ENCODE measurements at places on chromosomes 6 and 20.

- DNase-seq = peak; percentile 50
Observed at GRCh38 chr6:136317021-136317694, 27.5 kb upstream of the BCLAF1 start.

DNA sequence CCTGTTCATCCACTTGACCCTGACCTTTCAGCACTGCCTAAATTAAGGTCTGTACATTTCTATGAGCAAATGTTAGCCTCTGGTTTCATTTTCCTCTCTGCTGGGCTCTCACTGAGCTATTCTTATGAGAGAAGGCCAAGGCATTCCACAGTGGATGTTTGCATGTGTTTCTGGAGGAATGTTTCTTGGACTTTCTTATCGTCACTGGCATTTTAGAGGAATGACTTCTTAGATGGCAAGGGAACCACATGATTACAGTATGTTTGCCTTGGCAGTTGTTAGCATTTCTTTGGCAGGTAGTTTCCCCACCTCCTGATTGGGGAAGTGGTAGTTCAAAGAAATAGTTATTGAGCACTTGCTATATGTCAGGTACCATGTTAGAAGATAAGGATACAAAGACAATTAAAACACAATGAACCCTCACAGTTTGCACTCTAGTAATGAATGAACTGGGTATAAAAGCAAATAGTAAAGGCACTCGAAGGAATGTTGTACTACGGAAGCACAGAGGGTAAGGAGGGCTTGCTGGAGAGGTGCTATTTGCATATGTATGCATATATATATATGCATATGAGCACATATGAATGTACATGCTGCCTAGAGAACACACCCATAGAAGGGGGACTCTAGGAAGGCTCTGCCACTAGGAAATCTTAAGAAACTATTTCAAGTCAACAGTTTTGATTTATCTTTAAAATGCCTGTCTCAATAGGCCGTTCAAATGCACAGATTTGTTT is 307.4 kb downstream of the EYA4 start:
- no peak for DNase-seq

DNA sequence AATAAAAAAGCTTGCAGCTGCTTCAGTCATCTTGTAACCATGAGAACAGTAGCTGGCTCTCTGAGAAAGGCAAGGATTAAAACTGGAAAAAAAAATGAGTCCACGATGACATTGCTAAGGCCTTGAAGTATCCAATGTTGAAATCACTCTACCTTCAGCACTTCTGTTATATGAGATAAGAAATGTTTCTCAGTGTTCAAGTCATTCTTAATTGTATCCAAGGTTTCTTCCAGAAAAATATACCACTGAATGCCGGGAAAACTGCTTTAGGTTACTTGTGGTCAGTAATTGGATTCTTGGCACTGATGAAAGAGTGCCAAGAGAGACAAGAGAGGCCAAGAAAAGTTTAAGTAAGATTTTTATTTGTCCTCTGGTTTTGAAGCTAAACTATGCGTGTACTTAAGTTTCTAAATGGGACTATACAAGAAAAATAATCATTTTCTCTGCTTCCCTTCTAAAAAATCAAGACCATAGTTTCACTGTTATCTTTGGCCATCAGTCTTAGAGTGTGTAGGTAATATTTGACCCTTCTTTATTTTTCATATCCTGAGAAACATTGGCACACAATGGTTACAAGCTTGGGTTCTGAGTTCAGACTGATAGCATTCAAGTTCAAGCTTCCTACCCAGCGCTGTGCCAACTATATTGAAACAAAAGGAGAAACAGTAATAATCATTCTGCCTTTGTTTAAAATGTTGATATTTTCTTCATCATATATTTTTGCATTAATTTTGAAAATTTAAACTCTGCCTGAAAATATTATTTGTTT is 84.6 kb downstream of the TRDN start:
- no peak for DNase-seq

DNA sequence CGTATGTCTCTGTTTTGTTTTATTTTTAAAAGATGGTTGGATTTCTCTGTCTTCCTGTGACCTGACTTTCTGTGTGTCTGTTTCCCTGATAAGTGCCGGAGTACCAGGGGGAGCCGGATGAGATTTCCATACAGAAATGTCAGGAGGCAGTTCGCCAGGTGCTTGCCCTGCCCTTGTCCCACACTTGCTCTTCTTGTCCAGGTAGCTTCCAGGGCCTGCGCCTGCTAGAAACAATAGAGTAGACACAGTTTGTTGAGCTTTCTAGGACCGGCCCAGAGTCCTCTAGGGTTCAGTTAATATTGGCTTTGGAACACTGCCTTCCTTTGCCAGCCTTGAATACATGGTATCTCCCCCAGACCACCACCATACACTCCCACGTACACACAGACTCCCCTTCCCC is 3.9 kb downstream of the ITPA start:
- DNase-seq = no peak

DNA sequence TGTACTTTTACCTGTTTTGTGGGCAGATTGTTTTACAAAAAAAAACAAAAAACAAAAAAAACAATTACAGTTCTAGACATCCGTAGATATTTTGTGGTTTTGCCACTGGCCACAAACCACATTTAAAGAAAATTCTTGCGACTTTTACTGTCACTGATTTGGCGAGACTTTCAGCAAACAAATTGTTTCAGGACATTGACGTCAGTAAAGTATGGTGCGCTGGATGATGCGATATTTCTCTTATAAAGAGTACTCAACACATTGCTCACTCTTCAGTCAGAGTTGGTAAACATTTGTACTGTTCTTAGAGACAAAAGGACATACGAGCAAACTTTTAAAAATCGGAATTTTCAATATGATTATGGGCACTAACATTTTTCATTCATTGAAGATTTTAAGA is 229.8 kb downstream of the HAO1 start:
- DNase-seq = no peak

- no peak for DNase-seq
Observed at GRCh38 chr6:80792151-80792550, 685.7 kb downstream of the BCKDHB start.

GRCh38 chr6:166441325-166442078 is 58.8 kb upstream of the MPC1 start:
- DNase-seq = no peak

DNA sequence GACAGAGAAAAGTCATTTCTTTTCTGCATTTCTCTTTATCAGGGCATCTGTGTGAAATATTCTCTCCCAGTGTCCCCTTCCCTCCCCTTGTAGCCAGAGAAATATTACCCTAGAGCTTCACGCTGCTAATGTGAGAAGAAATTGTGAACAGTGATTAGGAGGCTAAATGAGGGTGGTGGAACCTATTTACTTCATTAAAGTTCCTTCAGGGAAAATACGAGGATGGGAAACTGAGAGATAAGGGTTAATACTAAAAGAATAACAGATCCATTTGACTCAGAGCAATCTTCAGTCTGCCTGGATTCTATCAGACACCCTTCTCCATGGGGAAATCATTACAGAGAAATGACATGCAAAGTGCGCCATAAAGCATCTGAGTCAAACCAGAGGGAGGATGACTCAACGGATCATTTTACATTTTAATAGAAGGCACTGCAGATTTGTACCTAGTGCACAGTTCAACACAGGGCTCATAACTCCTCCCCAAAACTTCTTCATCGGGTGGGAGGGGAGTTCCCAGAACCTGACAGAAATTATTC is 131.3 kb downstream of the GJA10 start:
- peak; percentile 27 for DNase-seq

GRCh38 chr20:48673507-48673906 is 154.3 kb downstream of the PREX1 start:
- DNase-seq = no peak

DNA sequence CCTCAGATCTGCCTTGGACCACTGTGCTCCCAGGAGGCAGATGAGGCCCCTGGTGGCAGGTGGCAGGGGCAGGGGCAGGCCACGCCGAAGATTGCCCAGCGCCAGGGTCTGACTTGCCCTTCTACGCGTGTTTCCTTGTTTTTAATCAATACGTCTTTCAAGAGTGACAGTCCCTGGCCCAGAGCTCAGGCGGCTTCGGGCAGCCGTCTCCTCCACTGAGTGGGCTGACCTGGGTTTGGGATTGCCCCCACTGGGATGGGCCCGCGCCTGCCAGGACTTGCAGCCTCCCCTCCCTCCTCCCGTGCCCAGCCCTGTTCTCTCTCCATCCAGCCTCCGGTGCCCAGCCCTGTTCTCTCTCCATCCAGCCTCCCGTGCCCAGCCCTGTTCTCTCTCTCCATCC is 21.2 kb downstream of the FRMD1 start:
- DNase-seq = no peak

DNA sequence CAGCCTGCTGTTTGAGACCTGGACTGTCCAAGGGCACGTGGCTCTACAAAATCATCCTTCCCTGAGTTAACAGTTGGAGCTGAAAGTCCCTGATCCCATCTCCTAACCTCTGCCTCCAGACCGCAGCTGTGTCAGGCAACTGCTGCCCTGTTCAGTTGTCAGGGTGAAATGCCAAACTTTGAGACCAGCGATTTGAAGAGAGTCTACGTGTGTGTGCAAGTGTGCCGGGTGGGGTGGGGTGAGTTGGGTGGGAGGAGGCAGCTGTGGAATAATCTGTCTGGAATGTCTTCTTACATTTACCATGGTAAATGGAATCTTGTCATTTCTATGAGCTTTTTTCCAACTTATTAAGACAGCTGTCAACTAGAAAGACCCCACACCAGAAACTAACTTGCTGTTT is 81.0 kb upstream of the FAM8A1 start:
- DNase-seq = no peak

DNA sequence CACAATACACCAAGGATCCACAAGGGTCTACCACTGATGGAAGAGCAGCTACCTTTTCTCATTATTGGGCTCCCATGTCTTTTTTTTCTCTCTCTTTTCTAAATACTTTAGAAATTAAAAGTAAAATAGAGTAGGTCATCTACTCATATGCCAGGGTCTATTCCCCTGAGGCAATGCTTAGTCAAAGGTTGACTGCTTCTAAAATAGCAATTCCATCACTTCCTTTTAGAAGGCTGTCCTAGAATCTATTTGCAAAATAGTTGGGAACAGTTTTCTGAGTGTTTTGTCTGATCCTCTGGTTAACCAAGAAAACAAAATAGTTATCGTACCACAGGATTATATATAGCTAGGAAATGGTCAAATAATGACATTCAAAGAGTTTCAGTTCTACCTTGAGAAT is 174.1 kb downstream of the COL21A1 start:
- no peak for DNase-seq

- DNase-seq = no peak
Observed at GRCh38 chr6:12245763-12246718, 44.1 kb upstream of the EDN1 start.

- no peak for DNase-seq
Observed at GRCh38 chr6:120186080-120186479, 836.5 kb upstream of the MAN1A1 start.

DNA sequence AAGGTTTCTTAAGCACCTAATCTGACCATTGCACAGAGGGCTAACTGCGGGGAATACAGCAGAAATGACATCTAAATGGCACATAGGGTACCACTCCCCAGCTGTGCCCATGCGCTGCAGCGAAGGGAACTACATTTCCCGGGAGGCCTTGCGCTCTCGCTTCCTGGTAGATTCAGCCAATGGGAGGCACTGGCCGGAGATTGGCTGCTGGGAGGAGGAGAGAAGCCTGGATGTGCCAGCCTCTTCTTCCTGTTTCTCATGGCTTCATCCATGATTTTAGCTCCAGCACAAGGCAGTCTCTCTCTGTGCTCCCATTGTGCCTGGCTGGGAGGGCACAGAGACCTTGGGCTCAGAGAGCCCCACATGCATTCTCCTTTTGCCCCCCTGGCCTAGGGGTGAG is 101.7 kb upstream of the FOXA2 start:
- no peak for DNase-seq

DNA sequence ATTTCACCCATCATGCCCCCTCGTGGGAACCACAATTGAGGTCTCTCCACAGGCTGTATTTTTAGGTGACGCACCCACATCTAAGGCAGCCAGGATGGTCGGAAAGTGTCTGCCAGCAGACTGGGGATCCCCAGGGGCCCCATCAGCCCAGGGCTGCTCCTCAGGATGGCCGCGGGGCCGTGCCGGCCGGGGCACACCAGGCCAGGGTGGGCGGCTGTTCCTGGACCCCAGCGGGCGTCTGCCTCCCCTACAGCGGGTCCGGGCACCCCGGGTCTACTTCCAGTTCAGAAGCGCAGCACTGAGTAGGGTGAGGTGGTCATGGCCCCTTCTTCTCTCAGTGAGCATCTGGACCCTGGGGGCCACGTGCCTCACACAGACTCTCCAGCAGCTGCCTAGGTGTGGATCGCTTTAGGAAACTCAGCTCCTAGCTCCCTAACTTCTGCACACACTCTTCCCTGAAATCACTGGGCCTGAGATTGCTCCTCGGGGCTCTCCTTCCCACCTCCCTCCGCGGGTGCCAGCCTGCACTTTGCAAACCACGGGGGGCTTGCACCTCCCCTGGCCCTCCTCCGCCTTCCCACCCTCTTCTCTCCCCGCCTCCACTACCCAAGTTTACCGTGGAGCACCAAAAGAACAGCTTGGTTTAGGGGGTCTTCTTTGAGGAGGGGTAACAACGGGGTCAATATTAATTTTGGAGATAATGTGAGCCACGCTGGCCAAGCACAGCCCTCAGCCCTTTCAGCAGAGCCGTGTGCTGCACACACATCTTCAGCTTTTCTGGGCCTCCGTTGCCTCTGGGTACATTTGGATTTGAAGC is 14.2 kb upstream of the FOXC1 start:
- no peak for DNase-seq

DNA sequence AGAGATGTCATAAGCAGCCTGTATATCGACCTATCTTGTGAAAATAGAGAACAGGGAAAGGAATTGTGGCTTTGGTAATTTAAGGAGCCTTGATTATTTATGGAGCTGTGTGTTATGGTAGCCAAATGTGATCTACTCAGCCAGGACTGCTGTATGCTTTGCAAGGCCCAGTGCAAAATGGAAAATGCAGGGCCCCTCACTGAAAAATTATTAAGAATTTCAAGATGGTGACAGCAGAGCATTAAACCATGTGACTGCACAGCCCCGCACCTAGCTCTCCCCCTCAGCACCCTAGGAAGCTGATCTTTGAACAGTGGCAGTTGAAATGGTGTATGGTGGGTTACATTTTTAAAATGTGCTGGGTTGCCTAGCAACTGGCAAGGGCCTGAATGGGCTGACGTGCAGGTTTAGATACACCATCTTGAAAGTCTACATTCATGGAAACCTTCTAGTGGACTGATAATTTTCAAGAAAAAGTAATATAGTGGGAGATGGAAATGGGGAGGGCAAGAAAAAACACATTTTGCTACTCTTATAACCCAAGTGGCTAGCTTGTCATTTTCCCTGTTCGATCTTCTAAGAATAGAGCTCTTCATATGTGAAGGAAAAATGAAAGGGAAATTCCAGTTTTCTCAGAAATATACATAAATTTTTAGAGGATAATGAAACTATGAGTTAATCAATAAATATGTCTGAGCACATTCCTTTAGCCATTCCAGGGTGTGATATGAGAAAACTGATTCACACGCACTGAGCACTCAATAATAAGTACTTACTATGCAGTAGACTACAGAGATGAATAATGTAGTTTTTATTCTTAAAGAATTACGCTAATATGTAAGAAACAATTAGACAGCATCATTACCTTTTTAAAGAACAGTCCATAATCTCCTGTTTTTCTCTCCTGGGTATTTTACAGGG is 208.0 kb downstream of the ARHGAP18 start:
- DNase-seq = no peak

- peak; percentile 47 for DNase-seq
Observed at GRCh38 chr6:158047127-158047518, 65.5 kb downstream of the SYNJ2 start.

- peak; percentile 8 for DNase-seq
Observed at GRCh38 chr20:346640-347316, at the start of gene NRSN2. Gene NRSN2 (plus strand): TSS chr20:347111. CDS start chr20:349644, 2,533 bp downstream.

GRCh38 chr20:21147593-21147992 is 21.7 kb downstream of the KIZ start:
- no peak for DNase-seq

GRCh38 chr6:128725271-128726233 is 157.4 kb upstream of the LAMA2 start:
- no peak for DNase-seq

- no peak for DNase-seq
Observed at GRCh38 chr6:12666886-12667285, 49.7 kb upstream of the PHACTR1 start.
